ENCODE measurements at places on chromosomes 7 and 10.

GRCh38 chr7:102082693-102083368 lies 203.8 kb upstream of the SH2B2 start:
- DNase-seq = no peak

DNA sequence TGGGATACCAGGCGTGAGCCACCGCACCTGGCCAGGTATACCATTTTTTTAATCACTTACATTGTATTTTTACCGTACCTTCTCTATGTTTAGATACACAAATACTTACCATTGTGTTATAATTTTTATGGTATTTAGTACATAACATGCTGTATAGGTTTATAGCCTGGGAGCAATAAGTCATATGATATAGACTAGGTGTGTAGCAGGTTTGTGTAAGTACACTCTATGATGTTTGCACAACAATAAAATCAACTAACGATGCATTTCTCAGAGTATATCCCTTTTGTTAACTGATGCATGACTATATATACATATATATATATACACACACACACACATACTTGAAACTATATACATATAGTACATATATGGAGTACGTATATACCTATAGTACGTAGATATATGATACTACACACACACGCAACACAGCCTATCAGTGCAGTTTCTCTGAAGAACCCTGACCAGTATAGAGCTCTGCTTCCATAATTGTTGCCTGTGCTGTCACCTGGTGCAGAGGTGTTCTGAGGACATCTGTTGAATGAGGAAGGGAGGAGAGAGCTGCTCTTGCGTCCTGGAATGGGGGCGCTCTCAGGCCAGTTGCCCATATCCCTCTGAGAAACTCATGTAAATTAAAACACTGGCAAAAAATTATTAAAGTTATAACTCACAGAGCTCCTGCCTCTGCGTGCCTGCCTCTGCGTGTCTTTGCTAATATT lies 315.3 kb downstream of the FGFR2 start:
- DNase-seq = no peak

DNA sequence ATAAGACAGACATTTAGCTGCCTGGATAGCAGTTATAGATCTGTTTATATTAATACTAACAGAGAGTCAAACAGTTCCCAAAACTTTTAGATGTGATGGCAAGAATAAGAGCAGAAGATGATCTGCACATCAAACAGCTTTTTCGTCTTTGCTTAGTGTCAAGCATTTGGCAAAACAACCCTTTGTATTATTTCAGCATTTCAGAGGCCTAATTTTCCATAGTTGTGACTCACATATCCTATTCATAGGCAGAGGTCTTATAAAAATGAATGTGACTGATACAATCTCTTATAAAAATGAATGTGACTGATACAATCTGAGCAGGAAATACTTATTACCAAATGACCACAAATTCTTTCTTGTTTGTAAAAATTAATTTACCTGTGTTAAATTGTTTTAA lies 71.2 kb downstream of the LRRTM3 start:
- DNase-seq = no peak

DNA sequence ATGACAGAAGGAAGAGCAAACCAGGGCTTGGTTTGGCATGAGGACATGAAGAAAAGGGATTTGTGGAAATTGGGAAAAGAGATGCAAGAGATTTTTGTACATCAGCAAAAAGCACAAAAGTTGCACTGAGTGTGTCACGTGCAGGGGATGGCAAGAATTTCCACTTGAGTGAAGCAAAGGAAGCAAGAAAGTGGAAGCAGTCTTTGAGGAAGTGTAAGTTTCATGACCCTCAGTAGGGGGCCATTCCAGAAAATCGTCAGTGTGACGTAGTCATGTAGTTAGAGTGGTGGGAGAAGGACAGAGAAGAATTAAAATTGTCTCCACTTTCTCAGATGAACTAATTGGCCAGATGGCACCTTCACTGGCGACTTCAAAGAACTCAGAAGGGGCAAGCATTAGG lies 123.3 kb upstream of the FZD1 start:
- DNase-seq = no peak

GRCh38 chr7:143512488-143513340 lies 35.0 kb downstream of the TAS2R41 start:
- no peak for DNase-seq

GRCh38 chr10:74598891-74599566 lies 227.4 kb upstream of the KAT6B start:
- DNase-seq = no peak

- no peak for DNase-seq
Measured at GRCh38 chr7:139648941-139649425, 125.5 kb downstream of the CLEC2L start.
